Ecto neural progenitor cell (in vitro differentiated cells): ENCODE measurements at places on chromosomes 2 and 18.

DNA sequence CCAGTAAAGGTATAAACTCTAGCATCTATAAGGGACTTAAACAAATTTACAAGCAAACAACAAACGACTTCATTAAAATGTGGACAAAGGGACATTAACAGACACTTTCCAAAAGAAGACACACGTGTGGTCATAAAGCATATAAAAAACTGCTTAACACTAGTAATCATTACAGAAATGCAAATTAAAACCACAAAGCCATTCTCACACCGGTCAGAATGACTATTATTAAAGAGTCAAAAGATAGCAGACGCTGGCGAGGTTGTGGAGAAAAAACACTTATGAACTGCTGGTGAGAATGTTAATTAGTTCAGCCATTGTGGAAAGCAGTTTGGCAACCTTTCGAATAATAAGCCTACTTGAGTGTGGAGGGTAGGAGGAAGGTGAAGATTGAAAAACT lies 217.1 kb upstream of the DLGAP1 start:
- no peak for DNase-seq

GRCh38 chr2:37111958-37112357 lies 27.6 kb downstream of the GPATCH11 start:
- DNase-seq, result no peak

- DNase-seq, result no peak
Measured at GRCh38 chr2:86011449-86011941, 94.2 kb downstream of the POLR1A start.

DNA sequence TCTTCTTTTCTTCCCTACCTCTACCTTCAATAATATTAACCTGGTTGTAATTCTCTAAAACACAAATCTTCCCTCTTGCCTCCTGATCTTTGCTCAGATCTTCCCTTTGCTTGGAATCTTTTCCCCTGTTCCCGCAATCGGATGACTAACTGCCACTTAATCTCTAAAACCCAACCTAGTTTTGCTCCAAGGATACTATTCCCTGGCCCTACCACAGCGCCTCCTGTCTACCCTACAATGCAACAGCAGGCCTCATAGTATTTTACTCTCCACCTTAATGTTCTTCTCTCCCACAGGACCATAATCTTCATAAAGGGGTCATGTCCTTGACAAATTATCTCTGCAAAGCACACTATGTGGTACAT lies 246.8 kb upstream of the TNP1 start:
- DNase-seq, result no peak

- no peak for DNase-seq
Measured at GRCh38 chr2:135744760-135745314, 3.2 kb downstream of the UBXN4 start.
